ENCODE measurements at places on chromosomes 6 and 20.

GRCh38 chr6:151172751-151173150, 67.0 kb upstream of the AKAP12 start:
- DNase-seq, result no peak

DNA sequence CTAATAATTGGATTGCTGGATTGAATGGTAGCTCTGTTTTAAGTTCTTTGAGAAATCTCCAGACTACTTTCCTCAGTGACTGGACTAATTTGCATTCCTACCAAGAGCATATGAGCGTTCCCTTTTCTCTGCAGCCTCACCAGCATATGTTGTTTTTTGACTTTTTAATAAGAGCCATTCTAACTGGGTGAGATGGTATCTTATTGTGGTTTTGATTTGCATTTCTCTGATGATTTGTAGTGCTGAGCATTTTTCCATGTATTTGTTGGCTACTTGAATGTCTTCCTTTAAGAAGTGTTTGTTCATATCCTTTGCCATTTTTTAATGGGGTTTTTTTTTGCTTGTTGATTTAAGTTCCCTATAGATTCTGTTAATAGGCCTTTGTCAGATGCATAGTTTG, 94.7 kb upstream of the AHI1 start:
- DNase-seq, result no peak

- DNase-seq, result no peak
These were observed 20.6 kb upstream of the CHMP4B start for GRCh38 chr20:33790566-33790965.

DNA sequence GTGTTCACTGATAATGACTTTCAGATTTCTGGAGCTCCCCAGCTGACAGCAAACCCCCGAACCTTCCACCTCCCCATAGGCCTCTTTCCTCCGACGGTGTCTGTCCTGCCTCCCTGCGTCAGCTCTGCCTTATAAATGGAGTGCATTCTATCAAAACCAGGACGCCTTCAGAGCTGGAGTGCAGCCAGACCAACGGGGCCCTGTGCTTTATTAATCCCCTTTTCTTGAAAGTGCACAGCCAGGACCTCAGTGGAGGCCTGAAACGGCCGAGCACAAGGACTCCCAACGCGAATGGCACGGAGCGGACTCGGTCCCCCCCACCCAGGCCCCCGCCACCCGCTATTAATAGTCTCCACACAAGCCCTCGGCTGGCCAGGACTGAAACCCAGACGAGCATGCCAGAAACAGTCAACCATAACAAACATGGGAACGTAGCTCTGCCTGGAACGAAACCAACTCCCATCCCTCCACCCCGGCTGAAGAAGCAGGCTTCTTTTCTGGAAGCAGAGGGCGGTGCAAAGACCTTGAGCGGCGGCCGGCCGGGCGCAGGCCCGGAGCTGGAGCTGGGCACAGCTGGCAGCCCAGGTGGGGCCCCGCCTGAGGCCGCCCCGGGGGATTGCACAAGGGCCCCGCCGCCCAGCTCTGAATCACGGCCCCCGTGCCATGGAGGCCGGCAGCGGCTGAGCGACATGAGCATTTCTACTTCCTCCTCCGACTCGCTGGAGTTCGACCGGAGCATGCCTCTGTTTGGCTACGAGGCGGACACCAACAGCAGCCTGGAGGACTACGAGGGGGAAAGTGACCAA, 42.3 kb upstream of the NAA20 start:
- DNase-seq, result no peak

GRCh38 chr6:5234874-5235273, 25.9 kb downstream of the LYRM4 start:
- DNase-seq, result no peak

DNA sequence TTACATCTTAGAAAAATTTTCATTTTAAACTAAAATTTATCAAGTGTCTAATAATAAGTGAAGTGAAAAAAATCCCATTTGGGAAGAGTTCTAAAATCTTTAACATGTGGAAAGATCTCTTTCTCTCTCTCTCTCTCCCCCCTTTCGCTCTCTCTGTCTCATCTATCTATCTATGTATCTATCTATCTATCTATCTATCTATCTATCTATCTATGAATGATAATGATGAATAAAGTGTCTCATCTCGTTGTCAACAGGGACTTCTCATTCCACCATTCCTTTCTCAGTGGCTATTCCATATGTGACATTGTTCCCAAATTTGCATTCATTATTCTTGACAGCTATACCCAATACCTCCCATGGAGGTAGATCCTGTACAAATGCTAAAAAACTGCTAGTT, 15.2 kb downstream of the CCDC170 start:
- no peak for DNase-seq
